ENCODE measurements at places on chromosomes 12 and 14.

GRCh38 chr12:25929142-25929541 is 29.3 kb upstream of the RASSF8 start:
- no peak for DNase-seq

- peak; percentile 72 for DNase-seq
These were observed at the start of gene DACT1 for GRCh38 chr14:58637391-58638230. DACT1 (plus strand) TSS chr14:58637962; CDS start chr14:58638203, 241 bp downstream.

- peak; percentile 62 for DNase-seq
These were observed 1.2 kb downstream of the SRSF9 start for GRCh38 chr12:120468325-120468820.

GRCh38 chr12:114335607-114336006 is 70.3 kb downstream of the TBX5 start:
- no peak for DNase-seq

DNA sequence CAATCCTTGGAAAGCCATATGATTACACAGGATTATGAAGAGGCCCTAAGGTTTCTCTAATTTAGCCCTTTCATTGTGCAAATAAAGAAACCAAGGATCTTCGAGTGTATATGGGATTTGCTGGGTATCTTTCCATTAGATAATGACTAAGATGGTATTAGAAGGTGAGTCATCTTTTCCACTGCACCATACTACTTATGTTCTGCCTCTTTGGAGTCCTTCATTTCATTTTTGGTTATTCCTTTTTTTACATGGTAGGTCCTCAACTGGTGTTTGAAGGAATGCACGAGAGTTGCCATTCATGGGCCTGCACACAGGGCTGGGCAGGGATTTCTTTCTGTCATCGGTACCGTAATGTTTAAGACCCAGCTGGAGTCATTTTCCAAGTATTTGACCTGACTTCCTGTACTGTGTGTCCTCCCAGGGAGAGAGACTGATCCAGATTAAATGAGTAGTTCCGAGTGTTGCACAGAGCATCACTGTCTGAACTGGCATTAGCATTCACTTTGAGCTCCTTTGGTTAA is 85.7 kb downstream of the BORCS5 start:
- peak; percentile 66 for DNase-seq

GRCh38 chr14:73714656-73715081 is 485 bp upstream of the PNMA1 start:
- DNase-seq: no peak

DNA sequence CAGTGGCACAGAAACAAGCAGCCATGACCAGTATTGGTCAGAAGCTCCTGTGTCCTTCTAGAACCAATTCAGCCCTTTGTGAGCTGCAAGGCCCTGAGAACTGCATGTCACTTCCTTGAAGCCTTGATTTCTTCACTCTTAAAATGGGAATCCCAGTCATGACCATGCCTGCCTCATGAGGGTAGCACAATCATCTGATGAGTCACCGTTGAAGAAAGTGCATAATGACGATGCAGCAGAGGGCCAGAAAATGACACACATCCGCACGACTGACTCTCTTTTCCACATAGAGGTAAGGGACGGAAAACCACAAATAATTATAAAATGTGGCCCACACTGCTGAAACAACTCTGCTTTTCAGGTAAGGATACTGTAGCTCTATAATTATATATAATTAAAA is 777.4 kb downstream of the BCL11B start:
- DNase-seq: no peak

DNA sequence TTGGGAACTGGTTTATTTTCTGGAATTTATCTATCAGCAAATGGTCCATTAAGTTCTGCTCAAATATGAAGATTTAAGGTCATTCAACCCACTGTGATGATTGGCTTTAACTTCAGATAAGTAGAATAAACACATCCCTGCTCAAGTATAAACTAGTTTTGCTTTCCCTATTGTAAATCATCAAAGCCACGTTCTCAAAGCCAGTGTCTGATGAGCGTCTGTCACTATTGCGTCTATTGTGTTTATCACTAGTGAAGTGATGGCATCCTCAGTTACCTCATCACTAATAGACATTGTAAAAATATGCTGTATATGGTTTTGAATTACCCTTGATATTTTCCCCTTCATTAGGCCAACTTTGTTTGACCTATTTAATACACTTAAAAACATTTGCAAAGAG is 351.3 kb downstream of the BCAT1 start:
- DNase-seq: no peak

DNA sequence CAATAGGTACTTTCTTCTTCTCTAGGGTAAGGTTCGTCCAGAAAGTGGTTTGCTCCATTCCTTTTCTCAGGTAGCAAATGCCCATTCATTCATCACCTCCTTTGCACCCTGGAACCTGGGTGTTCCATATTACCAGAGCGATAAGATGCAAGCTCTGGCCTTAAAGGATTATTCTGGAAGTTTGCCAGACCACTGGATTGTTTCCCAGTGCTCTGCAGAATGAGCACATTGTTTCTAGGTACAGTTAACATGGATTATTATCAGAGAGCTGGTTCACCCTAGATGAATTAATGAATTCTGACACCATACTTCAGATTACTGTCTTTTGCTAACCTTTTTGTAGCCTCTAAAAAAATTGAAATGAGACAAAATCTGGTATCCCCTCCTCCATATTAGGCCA is 170.9 kb upstream of the BMP4 start:
- no peak for DNase-seq

DNA sequence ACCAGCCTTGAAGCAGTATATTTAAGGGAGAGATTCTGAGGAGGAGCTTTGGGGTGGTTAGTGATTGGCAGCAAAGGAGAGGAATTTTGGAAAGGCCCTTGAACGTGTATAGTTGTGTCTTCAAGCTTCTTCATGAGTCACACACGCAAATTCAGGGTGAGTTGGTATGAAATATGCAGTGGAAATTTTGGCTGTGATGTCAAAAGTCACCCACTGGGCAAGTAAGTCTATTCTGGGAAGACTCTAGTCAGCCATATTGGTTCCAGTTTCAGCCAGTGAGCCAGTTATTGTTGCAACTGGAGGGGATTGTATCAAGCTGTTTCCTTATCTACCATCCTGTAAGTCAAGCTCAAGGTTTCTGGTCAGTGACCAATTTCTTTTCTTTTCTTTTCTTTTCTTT is 32.0 kb upstream of the VASH1 start:
- DNase-seq: no peak

DNA sequence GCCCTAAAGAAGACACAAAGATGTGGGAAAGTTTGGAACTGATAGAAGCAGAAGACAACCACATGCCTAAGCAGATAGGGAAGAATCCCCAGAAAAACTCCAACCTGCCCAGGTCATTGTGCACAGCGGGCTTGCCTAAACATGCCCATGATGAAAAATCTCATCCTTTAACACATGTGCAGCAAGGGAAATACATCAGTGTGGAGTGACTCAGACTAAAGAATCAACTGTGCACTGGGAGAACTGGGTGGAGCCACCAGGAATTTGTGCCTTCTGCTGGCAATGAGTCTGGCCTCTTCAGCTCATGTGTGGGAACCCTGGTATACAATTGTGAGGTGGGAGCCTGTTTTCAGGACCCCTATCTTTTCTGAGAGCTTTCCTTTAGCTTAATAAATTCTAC is 398.5 kb downstream of the FSCB start:
- no peak for DNase-seq

DNA sequence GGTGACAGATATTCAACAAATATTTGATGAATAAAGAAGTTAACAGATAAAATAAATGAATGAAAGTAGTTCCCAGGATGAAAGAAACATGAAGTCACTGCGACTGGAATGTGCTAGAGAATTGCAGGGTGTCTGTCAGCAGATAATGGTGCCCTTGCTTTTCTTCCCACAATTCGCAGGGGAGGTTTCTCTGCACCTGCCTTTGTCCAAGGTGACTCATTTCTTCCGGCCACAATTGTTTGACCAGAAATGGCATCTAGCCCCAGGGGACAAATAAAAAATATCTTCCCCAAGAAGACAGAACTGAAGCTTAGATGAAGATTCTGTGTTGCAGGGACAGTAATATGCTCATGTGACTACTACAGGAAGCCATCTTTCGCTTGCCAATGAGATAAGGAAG is 316.1 kb upstream of the TBX3 start:
- no peak for DNase-seq

DNA sequence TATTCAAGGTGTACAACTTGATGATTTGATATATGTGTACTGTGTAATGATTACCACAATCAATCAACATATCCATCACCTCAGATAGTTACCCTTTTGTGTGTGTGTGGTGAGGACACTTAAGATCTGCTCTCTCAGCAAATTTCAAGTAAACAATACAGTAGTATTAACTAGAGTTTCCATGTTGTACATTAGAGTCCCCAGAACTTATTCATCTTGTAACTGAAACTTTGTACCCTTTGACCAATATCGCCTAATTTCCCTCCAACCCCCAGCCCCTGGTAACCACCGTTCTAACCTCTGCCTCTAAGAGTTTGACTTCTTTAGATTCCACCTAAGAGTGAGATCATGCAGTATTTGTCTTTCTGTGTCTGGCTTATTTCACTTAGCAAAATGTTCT is 12.1 kb downstream of the ADCK1 start:
- DNase-seq: no peak

DNA sequence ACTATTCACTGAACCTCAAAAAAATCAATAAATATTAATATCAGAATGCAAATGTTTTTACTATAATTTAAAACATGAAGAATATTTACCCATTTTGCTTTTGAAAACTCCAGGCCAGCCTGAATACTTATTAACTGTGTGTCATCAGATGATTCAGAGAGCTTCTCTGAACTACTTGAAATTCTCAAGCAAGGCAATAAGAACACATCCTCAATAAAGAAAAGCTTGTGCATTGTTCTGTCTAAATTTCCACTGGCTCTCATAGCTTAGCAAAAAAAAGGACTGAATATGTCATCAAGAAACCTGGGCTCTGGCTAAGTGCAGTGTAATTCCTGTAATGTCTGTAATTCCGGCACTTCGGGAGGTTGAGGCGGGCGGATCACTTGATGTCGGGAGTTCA is 194.1 kb downstream of the BTG1 start:
- DNase-seq: no peak

GRCh38 chr14:65164068-65164824 is 61.9 kb upstream of the MAX start:
- no peak for DNase-seq

- no peak for DNase-seq
These were observed 5.0 kb upstream of the TINF2 start for GRCh38 chr14:24247422-24247821.

- no peak for DNase-seq
These were observed 412 bp upstream of the SNW1 start for GRCh38 chr14:77761205-77761931.

- DNase-seq: no peak
These were observed 476.6 kb upstream of the TMEM132C start for GRCh38 chr12:127790376-127790775.

DNA sequence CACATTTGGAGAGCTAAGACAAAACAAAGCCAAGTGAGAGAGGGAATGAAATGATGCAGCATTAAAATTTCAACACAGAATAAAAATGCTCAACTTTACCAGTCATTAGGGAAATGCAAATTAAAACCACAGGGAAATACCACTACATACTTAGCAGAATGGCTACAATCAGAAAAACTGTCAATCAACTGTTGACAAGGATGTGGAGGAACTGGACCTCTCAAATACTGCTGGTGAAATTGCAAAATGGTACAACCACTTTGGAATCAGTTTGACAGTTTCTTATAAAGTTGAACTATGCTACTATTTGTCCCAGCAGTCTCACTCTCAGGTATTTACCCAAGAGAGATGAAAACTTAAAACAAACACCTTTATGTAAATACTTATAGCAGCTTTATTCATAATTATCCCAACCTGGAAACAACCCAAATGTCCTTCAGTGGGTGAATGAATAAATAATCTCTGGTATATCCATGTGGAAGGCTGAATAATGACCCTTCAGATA is 43.8 kb upstream of the KTN1 start:
- no peak for DNase-seq

GRCh38 chr12:119704065-119704747 is 36.3 kb downstream of the PRKAB1 start:
- DNase-seq: no peak

DNA sequence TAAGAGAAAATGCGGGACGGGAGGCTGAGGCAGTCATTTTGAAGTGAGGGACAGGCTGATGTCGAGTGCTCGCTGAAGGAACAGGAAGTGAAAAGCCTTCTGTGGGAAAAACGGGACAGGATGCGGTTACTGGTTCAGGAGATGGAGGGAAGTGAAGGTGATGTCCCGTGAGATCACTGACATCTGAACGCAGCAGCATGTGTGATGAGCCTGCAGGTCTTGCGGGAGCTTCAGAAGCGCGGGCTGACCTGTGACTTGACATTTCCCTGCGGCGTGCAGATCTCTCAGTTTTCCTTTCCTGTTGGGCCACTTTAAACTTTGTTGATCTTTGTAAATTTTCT is 77.8 kb downstream of the DDX51 start:
- no peak for DNase-seq

DNA sequence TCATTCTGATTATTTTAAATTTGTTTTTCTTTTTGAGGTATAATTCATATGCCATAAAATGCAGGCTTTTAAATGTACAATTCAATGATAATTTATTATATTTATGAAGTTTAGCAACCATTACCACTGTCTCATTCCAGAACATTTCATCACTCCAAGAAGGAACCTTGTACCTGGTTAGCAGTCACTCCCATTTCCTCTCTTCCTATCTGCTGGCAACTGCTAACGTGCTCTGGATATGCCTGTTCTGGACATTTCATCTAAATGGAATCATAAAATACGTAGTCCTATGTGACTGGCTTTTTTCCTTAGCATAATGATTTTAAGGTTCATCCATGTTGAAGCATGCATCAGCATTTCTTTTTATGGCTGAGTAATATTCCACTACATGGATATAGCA is 15.5 kb downstream of the CPSF6 start:
- DNase-seq: no peak

DNA sequence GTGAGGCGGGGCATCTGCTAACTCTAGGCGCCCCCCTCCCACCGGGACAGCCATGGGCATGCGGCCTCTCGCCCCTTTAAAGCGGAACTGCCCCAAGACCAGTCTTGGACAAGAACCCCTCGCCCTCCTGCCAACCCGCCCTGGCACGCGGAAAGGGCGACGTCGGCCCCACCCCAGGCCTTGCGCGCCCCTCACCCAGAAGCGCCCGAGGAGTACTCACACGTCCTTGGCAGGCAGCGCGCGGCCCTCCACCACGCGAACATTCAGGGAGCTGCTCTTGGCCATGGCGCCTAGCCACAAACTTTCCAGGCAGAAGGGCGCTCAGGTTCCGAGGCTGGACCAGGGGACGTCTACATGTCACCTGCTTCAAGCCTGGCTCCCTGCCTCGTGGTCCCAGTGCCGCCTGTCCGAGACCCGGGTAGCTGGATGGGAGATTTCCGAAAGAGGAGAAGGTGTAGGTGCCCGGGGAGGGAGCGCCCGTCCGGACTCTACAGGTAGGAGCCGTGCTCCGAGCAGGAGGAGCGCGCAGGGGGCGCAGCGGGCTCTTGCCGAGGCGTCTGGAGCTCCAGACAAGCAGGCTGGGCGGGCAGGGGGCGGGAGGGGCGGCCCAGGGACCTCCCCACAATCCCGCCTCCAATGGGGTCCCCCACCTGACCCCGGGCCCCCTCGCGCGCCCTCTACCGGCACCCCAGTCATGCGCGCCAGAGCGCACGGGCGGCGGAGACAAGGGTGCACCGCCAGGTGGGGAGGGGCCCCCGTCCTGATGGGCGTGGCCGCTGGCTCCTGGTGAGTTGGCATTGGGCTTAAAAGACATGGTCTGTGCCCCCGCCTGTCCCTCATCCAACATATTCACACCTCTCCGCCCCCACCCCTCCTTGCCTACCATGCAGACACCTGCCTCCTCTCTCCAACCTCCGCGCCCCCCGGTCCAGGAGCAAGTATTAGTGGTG is at the start of gene RASAL1:
Gene RASAL1 (minus strand): TSS at position 584 of the 950 bp plus-strand sequence. CDS start 299 bp downstream, at position 285.
- DNase-seq: peak; percentile 88

Data from activated CD8-positive, alpha-beta memory T cell treated with anti-CD3 and anti-CD28 coated beads for 24 hours (primary cell).